Fibroblast of villous mesenchyme (primary cell): ENCODE measurements at places on chromosomes 7 and 10.

DNA sequence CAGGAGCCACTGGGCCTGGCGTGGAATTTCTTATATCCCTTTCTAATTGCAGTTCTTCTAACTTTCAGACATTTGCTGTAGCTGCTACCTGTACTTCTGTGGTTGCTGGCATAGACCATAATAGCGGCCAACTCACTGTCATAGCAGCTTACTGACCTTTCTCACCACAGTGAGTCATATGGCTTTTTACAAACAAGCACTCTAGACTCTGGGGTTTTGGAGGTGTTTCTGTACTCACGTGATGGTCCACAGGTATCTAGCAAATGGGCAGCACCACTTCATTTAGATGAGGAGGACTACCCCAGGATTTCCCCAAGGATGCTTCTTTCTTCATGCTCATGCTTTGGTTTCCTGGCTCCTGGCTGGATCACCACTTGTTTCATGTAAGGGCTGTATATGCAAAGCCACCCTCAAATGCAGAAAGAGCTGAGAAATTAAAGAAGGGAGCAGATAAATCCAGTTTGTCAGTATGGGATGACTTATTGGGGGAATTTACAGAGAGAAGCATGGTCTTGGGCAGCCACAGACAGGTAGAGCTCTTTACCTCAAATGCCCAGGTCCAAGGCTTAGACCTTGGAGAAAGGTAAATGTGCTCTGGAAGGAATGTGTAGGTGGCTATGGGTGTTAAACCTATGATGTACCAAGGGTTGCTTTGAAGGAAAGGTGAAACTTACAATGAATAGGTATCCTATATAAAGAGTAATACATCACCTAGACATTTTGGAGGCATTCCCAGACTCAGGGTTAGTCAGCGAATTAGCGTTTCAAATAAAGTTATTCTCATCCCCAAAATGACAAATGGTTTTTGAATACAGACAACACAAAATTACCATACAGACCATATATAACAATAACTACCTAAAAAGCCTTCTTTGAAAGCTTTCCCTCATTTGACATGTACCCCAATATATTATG is 15.9 kb upstream of the SLC25A16 start:
- DNase-seq = peak; percentile 71

DNA sequence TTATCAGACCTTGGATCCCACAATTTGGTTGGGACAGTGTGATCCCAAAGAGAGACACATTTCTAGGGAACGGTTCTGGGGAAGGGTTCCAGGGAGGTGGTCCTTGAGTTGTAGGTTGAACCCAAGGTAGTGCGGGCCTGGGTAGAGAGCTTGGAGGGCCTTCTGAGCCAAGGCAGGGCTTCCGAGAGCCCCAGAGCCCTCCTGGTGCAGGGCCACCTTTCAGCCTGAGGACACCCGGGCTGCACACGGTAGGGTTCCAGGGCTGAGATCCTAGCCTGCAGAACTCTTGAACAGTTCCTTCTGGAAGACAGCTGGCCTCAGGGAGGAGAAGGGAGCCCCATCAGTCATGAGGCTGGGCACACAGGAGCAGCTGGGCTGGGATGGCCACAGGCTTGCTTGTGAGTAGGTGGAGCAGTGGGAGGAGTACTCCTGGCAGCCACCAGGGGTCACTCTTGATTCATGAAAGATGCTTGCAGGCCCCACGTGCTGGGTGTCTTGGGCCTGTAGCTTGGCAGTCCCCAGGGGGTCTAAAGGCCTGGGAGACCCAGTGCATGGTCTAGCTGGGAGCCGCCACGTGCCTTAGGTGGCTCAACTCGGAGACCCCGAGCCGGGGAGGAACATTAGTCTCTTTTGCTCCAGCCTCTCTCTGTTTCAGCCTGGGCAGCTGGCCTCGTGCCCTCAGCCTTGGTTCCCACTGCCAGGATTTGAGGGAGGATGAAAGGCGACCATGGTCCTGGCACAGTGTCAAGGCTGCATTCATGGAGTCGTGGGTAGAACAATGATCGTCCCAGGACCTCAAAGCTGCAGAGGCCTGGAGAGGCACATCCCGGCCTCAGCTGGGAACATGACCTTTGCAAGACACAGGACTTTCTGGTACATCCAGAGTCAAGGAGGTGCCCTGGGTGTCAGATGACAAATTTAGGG is 381.6 kb downstream of the TYW1 start:
- DNase-seq = peak; percentile 65

GRCh38 chr7:32255036-32255435 is 184.8 kb upstream of the PDE1C start:
- DNase-seq = no peak

GRCh38 chr7:99371376-99371920 is 3.1 kb upstream of the ARPC1B start:
- DNase-seq = no peak

DNA sequence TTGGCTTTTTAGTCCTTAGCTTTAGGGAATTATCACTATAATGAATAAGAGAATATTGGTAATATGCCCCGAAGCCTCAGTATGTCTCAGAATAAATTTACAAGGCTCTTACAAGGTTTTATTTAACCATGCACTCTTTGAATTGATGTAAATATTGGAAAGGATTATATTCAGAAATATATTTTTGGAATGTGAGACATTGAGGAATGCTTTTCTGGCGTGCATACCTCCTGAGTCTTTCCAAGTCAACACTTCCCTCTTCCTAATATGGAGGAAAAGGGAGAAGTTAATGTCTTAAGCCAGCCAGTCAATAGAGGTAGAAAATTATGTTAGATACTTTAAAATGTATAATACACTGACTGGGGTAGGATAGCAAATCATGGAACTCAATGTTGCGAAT is 1.2 kb upstream of the OR2F1 start:
- no peak for DNase-seq

GRCh38 chr10:129676014-129676413 is 209.0 kb downstream of the MGMT start:
- DNase-seq = no peak

DNA sequence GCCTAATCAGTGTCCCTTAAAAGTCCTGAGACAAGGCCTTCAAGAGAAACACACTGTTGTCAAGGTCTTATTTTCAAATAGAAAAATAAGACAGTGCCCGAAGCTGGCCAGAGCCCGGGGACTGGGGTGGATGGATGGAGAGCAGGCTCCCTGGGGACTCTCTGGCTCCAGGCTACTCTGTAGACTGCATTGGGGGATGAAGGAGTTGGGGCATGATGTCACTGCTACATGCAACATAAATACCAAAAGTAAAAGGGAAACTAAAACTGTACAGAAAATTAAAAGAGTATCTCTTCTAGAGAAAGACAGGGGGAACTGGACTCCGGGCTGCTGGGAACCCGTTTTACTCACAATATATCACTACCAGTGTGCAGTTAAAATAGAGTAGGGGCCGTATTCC is 629.8 kb downstream of the KCNMA1 start:
- DNase-seq = no peak

- no peak for DNase-seq
These were observed 6.1 kb downstream of the RAMP3 start for GRCh38 chr7:45163692-45164052.

- peak; percentile 80 for DNase-seq
These were observed 44.8 kb downstream of the CLIP2 start for GRCh38 chr7:74334030-74334429.

GRCh38 chr7:74141705-74142104 is 32.5 kb upstream of the EIF4H start:
- peak; percentile 18 for DNase-seq

- DNase-seq = no peak
These were observed 123.8 kb upstream of the PDSS1 start for GRCh38 chr10:26573674-26574073.

DNA sequence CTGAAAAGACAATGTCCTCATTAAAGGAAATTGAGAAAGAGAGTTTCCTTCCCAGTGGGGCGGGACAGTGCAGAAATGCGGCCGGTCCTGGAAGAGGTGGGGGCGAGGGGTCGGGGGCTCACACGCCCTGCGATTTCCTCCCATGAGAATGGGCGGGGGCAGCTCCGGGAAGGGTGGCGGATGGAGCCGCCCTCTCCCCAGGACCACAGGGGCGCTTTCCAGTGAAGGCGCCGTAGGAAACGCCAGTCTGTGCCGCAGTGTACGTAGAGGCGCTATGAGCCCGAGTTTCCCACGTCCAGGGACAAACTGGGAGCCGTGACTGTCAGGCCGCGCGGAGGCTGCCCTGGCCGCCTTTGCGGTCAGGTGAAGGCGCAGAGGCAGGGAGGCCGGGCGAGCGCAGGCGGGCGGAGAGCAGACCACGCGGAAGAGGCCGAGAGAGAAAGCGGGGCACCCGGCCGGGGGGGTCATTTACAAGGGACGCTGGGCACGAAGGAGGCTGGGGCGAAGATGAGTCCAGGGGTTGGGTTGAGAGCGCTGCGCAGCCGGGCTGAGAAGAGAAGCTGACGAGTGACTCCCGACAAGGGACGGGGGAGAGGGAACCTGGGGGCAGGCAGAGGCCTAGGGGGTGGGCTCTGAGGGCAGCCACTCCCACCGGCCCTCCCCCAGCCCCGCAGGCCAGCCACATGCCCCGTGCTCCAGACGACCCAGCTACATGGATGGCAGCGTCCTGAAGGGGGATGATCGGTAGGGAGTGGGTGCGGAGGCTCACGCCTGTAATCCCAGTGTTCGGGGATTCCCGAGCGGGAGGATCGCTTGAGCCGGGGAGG is 45.0 kb downstream of the ALOX5 start:
- peak; percentile 29 for DNase-seq

DNA sequence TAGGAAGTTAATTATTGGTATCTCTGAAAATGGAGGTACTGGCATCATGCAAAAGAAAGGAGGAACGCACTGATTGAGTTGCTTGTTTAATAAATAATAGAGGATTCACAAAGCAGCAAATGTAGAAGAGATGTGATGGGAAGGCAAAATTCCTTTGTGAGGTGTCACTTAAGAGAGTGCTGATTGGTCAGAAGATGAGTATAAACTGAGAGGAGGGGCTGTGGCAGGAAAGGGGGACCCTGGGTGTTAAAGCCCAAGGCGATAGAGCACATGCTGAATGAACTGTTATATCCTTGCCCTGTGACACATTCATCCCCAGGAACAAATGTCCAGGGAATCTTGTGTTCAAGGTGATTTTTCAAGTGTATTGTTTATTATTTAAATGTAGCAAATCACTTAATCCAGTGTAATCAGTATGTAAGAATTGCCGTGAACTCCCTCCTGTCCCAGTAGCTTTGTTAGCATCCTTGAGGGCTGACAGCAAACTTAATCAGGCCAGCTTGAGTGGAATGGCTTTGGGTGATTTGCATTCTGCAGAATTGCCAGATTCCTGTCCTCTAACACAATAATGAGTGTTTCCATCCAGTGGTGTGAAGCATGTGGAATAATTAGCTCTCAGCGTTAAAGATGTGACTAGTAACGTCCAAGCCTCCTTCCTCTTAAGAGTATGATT is 111.9 kb downstream of the CHN2 start:
- DNase-seq = no peak

DNA sequence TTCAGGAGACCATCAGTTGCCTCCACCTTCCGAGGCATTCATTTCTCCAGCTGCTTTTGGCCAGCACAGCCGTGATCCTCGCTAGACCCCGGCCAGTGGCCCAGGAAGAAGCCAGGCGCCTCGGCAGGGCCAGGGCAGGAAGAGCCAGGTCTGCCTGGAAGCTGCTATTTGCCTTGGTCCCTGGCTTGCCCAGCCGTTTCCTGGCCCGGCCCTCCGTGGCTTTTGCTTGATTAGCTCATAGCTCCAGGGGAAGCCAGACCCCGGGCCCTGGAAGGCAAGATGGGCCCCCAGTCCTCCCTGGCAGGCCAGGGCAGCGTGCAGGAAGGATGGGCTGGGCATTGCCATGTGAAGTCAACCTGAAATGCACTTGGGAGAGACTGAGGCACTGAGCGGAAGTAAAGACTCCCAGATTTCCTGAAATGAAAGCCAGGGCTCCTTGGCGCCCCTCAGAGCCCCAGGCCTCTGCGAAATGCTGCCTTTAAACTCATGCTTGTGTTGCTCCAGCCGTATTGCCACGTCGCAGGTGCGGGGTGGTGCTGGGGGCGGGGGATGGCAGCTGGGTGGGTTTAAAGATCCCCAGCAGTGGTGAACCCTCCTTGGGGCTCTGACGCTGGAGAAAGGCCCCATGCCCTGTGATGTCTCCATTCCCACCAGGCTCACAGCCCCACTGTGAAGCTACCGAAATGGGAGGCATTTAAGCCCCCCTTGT is 160.6 kb downstream of the GRK5 start:
- DNase-seq = no peak

GRCh38 chr7:141115965-141116364 is 42.1 kb downstream of the TMEM178B start:
- DNase-seq = no peak

GRCh38 chr10:11668847-11669610 is 57.6 kb upstream of the USP6NL start:
- no peak for DNase-seq
